Body of pancreas (tissue), 4 donors: ENCODE measurements at places on chromosomes 13 and 19.

- no peak for DNase-seq
Measured at GRCh38 chr13:72109863-72110262, 242.9 kb upstream of the DACH1 start.

DNA sequence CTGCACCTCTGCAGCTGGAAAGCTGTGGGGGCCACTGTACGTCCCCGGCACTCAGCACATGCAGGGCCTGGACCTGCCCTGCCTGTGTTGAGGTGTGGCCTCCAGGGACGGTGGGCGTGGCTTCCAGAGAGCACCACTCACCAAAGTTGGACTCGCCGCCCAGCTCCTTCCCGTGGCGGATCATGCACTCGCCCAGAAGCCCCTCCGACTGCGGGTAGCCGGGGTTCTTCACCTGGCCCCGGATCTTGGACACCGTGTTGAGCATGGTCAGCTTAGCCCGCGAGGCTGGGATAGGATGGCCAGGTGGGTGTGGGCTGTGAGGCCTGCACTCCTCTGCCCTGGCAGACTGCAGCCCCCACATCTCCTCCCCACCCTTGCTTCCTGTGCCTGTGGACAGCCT, 22.0 kb downstream of the MPND start:
- DNase-seq, result no peak

DNA sequence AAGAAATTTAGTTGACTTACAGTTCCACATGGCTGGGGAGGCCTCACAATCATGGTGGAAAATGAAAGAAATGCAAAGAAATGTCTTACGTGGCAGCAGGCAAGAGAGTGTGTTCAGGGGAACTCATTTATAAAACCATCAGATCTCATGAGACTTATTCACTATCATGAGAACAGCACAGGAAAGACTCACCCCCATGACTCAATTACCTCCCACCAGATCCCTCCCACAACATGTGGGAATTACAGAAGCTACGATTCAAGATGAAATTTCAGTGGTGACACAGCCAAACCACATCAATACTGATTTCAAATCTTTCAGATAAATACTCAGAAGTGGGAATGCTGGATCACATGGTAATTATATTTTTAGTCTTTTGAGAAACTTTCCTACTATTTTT, 1357.9 kb downstream of the SLITRK5 start:
- no peak for DNase-seq

- no peak for DNase-seq
Measured at GRCh38 chr13:28527629-28528028, 32.7 kb upstream of the FLT1 start.

GRCh38 chr13:59424661-59425060, 739.1 kb downstream of the DIAPH3 start:
- DNase-seq, result no peak

DNA sequence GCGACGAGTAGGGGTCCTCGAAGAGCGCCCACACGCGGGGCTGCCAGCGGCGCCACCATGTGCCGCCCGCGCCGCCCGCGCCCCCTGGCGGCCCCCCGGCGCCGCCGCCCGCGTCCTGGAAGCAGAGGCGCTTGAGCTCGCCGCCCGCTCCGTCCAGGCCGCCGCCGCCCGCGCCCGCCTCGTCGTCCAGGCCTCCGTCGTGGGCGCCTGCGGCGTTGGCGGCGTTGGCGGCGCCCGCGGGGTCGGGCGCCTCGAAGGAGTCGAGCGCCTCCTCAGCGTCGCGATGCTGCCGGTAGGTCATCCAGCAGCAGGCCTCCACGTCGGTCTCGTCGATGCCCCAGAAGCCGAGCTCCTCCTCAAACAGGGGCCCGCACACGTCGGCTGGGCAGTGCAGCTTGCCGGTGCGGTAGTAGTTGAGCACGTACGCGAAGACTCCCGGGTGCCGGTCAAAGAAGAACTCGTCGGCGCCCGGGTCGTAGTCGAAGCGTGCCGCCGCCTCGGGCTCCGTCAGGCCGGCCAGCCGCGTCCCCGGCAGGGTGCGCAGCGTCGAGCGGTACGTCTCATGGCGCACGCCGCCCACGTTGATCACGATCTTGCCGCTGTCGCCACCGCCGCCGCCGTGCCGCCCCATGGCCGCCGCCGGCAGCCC, 829 bp downstream of the KCNC3 start:
- DNase-seq, result peak; percentile 37

GRCh38 chr13:98937911-98938381, 39.9 kb downstream of the DOCK9 start:
- no peak for DNase-seq

- DNase-seq, result no peak
Measured at GRCh38 chr13:86269511-86269910, 470.3 kb upstream of the SLITRK6 start.

DNA sequence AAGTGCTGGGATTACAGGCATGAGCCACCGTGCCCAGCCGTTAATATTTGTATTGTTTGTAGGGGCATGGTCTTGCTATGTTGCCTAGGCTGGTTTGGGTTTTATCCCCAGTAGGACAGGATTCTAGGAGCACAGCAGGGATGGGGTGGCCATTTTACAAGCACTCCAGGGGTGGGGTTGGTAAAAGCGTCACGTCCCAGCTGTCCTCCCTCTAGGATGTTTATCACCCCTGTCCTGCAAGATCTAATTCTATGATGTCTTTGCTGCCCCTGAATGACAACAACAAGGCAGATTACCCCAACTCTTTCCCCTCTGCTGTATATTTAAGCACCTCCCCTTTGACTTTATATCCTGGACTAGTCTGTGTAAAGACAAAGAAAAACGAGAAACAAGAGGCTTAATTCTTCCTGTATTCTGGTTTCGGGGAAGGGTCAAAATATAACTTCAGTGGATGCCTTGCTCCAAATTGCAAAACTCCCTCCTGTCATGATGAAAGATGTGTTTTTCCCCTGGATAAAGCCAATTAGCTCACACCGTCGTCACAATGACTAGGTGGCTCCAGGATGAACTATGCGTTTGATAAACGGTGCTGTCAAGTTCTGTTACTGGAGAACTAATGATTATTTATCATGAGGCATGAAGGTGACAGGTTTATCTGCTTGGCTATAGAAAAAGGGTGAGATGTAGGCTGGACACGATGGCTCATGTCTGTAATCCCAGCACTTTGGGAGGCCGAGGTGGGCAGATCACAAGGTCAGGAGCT, 27.8 kb upstream of the OR1M1 start:
- peak; percentile 23 for DNase-seq

DNA sequence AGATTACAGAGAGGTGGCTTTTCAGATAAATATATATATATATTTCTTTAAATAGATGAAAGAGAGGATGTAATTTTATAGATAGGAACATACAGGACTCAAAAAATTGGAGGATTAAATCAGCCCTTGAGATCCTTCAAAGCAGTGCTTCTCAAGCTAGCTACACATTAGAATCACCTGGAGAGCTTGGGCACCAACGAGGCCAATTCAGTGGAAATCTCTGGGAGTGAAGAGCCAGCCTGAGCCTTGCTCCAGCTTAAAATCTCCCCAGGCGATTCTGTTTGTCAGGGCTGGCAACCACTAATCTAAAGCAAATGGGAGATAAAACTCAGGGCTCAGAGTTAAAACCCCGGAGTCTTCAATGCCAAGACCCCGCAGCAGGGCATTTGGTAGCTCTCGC, 15.0 kb upstream of the CLN5 start:
- no peak for DNase-seq

DNA sequence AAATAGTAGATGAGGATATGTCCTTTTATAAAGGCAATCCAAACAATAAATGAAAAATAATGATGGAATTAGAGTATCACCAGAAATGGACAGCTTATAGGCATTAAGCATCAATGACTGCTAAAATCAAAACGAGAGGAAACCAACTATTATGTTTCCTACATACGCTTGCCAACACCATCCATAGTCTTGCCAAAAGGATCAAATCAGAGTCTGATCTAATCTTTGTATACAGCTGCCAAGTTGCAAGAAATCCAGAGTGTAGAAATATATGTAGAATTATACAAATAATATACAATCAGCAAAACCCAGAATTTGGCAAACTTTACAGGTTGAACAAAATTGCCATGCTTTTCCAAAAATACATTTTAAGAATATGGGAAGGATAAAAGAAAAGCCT, 1661.6 kb downstream of the SLITRK1 start:
- DNase-seq, result no peak

DNA sequence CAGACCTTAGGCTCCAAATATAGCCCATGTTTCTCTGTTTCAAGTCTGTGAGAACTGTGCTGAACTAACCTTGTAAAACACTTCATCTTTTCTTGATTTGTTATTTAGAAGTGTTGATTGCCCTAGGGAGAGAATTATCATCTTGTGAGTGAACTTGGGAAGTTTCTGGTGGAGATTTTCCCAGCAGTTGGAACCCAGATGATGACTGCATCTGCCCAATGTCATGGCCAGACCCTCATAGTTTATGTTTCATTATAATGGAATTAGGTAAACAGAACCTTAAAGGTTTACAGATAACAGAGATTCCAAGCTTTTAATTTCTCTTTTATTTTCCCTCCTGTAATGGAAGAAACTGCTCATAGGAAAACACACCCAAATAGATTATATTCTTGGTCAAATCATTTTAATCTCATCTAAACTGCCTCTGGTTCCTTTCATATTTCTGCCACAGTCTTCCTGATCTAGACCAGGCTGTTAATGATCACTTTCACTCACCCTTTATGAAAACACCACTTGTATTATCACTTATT, 569.1 kb downstream of the KCTD12 start:
- no peak for DNase-seq

GRCh38 chr19:44722131-44723121, 23.5 kb downstream of the CEACAM16 start:
- no peak for DNase-seq

- no peak for DNase-seq
Measured at GRCh38 chr13:29909975-29910674, 59.7 kb upstream of the UBL3 start.

DNA sequence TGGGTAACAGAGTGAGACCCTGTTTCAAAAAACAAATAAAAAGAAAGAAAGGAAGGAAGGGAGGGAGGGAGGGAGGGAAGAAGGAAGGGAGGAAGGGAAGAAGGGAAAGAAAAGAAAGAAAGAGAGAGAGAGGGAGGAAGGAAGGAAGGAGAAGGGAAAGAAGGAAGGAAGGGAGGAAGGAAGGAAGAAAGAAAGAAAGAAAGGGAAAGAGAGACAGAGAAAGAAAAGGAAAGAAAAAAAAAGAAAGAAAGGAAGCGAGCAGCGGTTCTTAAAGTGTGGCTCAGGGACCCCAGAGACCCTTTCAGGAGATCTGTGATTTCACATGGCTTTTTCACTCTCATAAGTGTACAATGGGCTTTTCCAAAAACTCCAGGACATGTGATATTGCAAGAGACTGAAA, 9.9 kb upstream of the CADM4 start:
- no peak for DNase-seq

DNA sequence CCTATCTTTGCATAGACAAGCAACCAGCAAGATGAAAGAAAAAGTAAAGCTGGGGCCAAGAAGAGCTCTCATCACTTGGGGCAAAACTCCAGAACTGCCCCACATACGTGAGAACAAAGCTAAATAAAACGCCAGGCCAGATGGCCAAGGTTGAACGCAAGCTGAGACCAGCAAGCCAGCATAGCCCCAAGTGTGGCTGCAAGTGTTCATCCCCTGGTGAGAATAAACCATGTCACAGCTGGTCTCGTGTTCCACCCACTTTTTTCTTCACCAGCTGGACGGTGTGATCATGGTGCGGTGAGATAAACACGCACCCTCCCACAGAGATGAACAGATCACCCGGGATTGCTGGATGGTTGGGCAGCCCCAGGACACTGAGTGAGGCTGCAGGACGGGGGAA, 109.6 kb upstream of the CACNA1A start:
- no peak for DNase-seq

DNA sequence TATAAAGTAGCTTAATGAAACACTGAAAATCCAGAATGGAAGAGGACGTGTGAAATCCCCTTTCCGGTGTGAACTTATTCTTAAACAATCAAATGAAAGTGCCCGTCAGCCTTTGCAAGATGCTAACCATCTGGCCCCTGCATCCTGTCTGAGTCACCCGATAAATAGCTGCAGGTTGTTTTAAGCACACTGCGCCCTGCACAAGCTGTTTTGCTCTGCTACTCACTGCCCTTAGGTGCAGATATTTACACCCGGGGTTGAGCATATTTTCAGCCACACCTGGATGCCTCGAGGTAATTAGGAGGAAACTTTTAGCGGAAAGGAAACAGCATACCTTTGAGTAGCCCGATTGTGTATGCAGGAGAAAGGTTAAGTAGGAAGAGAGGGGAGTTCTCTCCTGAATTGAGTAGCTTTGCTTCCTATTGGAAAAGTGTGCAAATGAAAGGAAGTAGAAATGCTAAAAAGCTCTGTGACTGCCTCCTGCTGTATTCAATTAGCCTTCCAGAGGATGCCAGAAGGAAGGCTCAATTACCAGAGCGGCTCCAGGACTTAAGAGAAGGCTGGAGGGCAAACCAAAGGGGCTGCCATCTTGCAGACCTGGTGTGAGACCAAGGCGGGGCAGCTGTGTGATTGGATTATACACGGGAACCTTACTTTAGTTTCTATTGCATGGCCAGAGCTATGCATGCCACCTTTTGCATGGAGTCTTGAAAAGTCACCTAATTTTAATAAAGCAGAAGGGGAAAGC, 42.5 kb downstream of the IRS2 start:
- no peak for DNase-seq
